ENCODE measurements at places on chromosomes 11 and 22.

- DNase-seq: no peak
Measured at GRCh38 chr11:94144216-94144615, 15.6 kb downstream of the PANX1 start.

- DNase-seq: no peak
Measured at GRCh38 chr11:35144136-35144741, 5.3 kb downstream of the CD44 start.

DNA sequence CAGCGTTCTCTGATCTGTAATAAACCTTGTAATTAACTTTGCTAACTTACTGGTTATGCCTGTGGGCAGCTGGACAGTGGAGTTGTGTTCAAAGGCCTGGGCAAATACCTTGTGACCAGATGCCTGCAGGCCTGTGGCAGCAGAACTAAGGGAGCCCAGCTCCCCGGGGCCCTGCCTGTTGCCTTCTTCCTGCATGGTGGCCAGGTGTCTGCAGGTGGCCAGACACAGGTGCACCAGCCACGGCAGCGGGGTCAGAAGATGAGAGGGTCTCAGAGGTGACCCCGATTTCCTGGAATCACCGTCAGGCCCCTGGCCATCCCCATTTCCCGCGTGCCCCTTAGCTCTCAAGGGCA is 127.2 kb downstream of the OSBP2 start:
- DNase-seq: no peak

DNA sequence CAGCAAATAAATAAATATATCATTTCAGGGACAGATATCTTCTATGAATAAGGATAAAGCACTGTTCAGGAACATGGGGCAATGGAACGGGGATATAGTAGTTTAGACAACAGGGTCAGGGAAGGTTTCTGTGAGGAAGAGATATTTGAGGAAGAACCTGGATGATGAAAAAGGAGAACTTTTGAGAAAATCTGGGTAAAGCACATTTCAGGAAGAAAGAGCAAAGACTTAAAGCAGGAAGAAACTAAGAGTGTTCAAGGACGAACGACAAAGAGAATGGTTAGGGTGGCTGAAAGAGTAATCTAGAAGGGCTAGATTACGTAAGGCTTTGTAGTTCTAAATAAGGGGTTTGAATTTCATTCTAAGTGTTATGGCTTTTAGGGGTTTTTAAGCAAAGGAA is 12.7 kb downstream of the DDI1 start:
- DNase-seq: no peak

DNA sequence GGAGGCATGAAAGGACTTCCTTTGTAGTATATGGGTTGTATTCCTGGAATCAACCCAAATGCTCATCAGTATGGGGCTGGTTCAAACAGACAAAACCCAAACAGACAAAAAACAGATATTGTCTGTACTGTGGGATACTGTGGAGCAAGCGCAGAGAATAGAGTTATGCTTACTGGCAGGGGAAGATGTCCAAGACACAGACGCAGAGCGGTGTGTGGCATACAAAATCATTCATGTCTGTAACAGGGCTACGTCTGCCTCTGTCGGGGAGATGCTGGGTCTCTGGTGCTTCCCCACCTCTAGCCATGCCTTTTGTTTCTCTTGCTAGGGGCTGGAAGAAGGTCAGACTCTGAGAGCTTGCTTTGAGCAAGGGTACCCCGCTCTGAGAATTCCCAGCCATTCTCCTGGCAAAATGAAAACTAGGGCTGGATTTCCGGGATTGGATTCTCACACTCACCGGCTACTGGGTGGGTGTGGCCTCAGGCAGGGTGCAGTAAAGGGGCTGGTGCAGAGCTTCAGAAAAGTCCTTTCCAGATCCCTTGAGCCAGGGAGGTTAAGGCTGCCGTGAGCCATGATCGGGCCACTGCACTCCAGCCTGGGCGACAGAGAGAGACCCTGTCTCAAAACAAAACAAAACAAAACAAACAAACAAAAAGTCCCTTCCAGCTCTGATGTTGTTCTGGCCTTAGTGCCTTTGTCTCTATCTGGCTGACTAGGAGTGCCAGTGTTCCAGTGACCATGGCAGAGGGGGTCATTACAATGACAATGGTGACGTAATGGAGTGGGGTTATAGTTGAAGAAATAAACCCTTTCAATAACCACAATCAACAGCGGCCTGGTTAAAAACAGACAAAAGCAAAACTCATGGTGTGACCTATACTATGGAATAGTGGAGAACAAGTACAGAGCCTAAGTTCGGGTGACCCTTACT is 2.9 kb upstream of the ABCC8 start:
- no peak for DNase-seq

DNA sequence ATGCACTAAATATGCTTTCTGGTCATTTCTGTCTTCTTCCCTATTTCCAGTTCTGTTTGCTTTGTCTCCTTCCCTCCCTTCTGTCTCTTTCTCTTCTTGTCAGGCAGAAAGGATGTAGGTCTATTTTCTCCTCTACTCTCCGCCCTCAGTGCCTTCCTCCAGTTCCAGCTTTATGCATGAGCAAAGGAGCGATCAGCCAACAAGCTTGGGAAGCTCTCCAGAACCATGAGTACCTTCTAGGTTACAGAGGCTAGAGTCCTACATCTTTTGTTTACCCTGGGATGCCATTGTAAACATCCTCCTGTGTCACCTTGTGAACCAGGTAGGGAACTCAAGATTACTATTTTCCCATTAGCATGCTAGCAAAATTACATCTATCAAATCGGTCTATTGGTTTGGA is 7.9 kb upstream of the SPON1 start:
- no peak for DNase-seq

- DNase-seq: no peak
Measured at GRCh38 chr22:18130018-18130417, 19.4 kb downstream of the TUBA8 start.

DNA sequence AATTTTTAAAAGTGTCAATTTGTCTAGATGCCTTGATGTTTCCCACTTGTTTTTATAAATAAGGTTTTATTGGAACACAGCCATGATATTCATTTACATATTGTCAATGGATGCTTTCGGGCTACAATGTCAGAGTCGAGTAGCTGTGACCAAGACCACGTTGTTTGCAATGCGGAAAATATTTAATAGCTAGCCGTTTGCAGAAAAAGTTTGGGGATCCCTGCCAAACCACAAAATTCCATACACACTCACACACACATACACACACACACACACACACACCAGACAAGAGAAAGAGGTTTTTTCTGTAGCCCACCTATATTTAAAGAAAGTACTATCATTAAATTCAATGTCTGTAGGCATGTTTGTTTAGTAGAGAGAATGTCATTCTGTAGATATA is 58.3 kb downstream of the TYR start:
- no peak for DNase-seq

DNA sequence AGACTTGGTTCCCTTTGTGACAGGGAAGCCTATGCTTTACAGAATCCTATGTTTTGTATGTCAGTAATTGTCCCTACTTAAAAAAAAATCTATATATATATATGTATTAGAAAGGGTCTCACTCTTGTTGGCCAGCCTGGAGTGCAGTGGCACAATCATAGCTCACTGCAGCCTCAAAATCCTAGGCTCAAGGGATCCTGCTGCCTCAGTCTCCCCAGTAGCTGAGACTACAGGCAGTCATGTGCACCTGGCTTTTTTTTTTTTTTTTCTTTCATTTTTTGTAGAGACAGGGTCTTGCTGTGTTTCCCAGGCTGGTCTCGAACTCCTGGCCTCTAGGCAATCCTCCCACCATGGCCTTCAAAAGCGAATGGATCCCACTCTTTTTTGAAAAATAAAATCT is 2.1 kb upstream of the NEAT1 start:
- DNase-seq: no peak

- DNase-seq: no peak
Measured at GRCh38 chr11:2381494-2382128, 4.5 kb downstream of the CD81 start.

GRCh38 chr11:35413598-35413997 is 5.8 kb downstream of the SLC1A2 start:
- no peak for DNase-seq

DNA sequence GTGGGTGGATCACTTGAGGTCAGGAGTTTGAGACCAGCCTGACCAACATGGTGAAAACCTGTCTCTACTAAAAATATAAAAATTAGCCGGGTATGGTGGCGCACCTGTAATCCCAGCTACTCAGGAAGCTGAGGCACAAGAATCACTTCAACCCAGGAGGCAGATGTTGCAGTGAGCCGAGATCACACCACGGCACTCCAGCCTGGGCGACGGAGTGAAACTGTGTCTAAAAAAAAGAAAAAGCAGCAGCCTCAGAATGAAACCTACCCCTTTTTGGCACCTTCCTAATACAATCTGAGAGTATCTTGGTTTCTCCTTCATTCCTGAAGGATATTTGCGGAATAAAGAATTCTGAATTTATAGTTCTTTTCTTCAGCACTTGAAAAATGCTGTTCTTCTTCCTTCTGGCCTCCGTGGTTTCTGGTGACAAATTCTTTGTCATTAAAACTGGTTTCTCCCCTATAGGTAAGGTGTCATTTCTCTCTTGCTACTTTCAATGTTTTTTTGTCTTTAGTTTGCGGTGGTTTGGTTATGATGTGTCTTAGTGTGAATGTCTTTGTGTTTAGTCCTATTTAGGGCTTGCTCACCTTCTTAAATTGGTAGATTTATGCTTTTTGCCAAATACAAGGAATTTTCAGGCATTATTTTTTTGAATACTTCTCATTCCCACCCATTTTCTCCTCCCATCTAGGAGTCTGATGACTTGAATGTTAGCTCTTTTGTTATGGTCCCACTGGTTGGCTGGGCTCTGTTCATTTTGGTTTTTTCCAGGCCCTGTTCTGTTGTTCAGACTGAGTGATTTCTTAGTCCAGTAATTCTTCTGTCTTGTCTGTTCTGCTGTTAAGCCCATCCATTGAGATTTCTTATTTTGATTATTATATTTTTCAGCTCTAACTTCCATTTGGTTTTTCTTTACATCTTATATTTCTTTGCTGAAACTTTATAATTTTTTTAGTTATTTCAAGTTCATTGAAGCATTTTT is 15.4 kb downstream of the ASRGL1 start:
- DNase-seq: no peak

DNA sequence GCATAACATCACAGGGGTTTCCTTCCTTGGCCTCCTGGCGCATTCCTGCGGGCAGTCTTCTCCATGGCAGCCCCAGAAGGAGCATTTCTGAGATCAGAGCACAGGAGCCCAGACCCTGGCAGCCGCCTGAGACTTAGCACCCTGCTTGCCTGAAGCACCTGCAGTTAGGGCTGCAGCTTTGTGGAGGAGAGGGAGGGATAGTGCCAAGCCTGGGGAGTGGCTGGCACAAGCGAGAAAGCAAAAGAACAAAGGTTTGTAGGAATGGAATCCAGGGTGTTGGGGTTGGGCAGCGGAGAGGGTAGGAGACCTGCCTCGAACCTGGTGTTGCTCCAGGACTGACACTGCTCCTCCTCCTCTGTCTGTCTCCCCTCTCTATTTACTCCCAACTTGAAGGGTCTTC is 66.9 kb downstream of the SCN3B start:
- DNase-seq: no peak

DNA sequence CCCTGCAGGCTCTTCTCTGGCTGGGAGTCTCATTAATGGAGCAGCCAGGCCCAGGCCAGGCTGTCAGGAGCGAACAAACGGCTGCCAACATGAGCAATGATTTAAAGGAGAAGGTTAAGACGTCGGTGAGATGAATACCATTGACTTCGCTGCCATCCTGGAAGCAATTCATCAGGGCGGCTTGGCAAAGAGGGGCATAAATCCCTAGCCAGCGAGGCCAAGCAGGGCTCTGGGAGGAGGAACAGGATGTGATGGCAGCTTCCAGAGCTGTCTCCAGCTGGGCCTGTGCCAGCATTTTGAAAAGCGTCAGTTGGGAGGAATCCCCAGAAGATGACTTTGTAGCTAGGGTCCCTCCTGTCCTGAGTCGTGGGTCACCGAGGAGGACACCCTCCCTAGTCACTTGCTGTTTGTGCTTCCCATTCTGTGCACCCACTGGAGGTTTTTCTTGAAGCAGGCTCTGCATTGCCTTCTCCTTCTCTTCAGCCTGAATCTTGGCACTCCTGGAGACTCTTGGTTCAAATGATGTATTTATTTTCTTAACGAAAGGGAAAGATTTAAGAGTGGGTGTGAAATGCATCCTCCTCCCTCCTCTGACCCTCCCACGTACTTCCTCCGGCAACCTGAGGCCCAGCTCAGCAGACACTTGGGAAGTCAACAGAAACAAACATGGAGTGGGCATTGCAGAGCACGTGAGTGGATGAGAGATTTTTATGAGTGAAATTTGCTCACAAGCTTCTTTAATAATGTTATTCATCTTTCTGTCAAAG is 476.3 kb upstream of the CADM1 start:
- DNase-seq: no peak

DNA sequence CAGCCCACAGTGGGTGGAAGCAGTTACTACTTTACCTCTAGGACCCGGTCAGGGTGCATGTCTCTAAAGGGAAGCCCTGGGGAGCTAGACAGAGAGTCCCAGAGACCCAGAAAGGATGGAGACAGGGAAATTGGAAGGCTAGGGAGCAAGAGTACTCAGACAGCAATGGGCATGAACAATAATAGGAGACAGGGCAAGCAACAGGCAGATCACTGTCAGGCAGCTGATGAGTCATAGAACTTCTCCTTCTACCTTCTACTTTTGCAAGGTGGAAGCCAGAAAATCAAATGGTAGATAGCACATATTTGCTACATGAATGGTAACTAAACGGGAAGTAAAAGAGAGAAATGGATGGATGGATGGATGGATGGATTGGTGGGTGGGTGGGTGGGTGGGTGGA is 19.6 kb downstream of the CD5 start:
- DNase-seq: no peak

- no peak for DNase-seq
Measured at GRCh38 chr11:115238791-115239190, 265.4 kb downstream of the CADM1 start.

GRCh38 chr11:67227726-67228125 is 38.5 kb upstream of the GRK2 start:
- no peak for DNase-seq

DNA sequence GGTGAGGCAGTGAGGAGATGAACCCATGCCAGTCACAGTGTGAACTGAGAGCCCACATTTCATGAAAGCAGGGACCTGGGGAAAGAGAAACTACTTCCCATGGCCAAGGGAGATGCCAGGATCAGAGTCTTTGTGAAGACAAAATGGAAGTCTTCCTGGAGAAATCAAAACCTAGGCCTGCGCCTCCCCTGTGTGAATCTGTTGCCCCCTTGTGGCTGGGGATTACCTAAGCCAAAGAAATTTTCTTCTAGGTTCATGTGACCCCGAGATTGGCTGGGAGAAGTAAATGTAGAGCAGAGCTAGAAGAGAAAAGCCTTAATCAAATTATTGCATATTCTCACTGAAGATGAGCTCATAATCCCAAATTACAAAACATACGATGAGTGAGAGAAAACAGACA is 1075.3 kb downstream of the TBC1D22A start:
- peak; percentile 15 for DNase-seq

DNA sequence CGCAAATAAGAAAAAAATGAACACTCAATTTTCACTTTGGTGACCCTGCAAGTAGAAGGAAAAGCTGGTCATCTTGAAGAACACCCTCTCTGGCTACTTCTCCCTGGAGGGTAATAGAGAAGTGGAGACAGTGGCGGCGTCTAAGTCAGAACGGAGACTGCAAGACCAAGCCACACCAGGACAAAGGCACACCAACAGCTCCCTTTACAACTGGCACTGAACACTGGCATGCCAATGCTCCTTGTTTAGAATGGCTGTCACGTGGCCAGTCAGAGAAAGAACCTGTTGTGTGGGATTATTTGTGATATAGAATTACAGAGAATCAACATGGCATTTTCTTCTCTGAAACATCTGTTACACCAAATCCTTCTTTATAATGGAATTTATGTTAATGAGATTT is 61.3 kb upstream of the YPEL1 start:
- no peak for DNase-seq
